ENCODE measurements at places on chromosomes 13 and 19.

GRCh38 chr19:22066886-22067285 lies 14.6 kb downstream of the ZNF257 start:
- DNase-seq, result no peak

- no peak for DNase-seq
These were observed 14.6 kb downstream of the ZNF254 start for GRCh38 chr19:24101459-24102115.

DNA sequence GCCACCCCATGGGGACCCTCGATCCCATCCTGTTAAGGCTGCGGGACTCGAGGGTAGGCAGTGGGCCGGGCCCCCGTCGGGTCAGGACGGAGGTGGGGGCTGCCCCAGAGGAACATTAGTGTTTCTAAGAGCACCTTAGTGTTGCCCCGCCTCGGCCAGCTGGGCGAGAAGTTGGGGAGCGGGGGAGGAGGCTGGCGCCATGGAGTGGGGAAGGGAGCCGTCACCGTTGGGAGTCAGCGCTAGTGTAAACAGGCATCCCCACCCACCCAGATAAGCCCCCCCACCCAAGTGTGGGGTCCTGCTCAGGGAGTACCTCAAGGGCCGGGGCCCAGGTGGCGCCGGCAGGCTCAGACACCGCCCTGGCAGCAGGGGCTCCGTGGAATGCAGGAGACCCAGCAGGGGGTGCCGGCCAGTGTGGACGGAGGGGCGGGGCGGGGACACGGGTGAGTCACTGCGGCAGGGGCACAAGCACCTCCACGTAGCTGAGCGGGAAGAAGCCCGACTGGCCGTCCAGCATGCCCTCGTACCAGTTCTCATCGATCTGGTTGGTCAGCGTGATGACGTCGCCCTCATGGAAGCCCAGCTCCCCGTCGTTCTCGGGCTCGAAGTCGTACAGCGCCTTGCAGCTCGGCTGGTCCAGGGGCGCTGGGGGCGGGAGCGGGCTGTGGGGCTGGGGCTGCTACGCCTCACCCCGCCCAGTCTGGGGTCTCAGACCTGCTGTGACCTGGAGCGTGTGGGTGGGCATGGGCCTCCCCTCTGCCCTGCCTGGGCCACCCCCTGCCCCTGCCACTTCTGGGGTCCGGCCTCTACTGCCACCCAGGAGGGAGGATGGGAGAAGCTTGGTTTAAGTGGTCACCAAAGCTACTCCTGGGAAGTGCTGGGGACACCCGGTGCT lies 18.0 kb downstream of the MPND start:
- no peak for DNase-seq

DNA sequence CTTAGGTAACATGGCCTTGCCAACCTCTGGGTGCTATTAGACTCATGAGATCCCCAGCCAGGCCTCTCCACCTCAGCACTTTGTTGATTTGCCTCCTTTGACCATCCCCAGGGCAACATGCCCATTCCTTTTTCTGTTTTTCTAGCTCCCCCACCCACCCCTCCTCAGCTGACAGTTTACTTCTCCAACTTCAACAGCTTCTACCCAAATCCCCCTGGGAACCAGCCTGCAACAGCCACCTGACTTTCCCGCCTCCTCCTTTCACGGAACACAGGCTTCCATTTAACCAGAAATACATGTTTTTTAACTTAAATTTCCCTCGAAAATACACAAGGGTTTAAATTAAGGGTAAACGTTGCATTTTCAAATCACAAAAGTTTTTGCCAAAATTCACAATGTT lies 117.3 kb downstream of the DLEU7 start:
- DNase-seq, result no peak

- DNase-seq, result no peak
These were observed 229.1 kb downstream of the KCNRG start for GRCh38 chr13:50244355-50244712.

DNA sequence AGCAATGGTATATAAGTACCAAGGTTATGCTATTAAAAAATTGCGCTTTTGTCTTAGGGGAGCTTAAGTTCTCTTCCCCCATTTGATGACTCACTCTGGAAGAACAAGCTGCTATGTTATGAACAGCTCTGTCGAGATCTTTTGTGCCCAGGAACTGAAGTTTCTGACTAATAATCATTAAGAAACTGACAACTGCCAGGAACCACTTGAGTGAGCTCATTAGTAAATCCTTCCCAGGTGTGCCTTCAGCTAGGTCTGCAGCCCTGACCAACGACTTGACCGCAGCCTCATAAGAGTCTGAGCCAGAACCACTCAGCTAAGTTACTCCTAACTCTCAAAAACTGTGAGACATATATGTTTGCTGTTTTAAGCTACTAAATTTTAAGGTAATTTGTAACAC lies 147.8 kb downstream of the SLITRK6 start:
- DNase-seq, result no peak

GRCh38 chr19:10701955-10702525 lies 801 bp downstream of the QTRT1 start:
- DNase-seq, result peak; percentile 91

- DNase-seq, result no peak
These were observed 204.8 kb downstream of the MYO16 start for GRCh38 chr13:108834193-108834592.

- no peak for DNase-seq
These were observed 773.4 kb downstream of the EFNB2 start for GRCh38 chr13:105762096-105762495.
